ENCODE measurements at places on chromosomes 1 and 21.

DNA sequence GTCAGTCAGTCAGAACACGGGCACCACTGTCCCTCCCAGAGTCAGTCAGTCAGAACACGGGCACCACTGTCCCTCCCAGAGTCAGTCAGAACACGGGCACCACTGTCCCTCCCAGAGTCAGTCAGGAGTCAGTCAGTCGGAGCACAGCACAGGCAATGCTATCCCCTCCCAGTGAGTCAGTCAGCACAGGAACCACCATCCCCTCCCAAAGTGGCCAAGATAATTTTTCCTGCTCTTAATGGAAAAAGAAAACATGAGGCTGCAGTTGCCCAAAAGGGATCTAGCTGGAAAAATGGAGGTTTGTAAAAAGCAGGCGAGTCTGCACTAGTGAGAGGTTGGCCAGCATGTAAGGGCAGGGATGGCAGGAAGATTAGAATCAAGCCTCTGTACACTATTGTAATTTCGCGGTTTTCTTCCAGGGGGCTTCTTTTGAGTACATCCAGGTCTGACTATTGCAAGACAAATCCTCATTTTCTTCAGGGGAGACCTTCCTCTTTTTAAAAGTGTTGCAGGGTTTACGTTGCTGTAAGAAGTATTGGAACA lies 213.8 kb downstream of the SIPA1L2 start:
- DNase-seq = no peak

DNA sequence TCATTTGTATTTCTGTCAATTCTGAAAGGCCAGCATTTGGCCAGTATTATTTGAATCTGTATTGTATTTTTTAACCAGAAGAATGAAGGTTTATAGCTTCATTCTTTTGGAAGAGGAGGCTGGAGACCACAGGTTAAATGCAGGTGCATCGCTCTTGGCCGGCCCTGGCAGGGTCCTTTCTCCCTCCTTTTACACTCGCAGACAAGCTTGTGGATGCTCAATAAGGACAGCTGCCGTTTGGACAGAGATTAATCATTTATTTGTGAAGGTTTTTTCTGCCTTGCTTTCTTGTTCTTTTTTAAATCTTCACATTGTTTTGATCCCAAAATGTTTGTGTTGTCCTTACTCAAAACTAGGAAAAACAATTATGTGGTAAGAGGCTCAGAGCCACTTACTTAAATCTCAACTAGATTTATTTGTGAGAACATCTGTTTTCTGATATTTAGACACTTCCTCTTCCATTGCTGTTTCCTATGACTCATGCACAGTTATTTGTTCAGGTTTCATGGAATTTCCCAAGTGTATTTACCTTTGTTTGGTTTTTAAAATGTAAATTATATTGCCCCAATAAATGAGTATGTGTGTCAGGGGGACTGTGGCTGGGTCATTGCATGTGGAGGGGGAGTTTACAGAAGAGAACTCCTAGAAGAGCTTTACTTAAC lies 46.7 kb upstream of the LAMC2 start:
- DNase-seq = no peak

DNA sequence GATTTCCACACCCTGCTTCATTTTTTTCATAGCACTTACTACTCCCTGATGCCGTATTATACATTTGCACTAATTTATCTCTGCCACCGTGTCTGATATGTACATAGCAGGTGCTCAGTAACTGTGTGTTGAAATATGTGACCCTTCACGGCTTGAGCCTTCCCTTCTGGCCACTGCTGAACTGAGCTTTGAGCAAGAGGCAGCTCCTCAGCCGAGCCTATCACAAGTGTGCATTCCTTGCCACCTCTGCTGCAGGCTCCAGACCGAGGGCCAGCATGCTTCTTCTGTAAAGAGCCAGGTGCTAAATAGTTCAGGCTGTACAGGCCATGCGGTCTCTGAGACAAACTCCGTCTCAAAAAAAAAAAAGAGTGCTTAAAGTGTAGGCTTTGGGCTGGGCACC lies 22.6 kb downstream of the PLEKHM2 start:
- DNase-seq = no peak

DNA sequence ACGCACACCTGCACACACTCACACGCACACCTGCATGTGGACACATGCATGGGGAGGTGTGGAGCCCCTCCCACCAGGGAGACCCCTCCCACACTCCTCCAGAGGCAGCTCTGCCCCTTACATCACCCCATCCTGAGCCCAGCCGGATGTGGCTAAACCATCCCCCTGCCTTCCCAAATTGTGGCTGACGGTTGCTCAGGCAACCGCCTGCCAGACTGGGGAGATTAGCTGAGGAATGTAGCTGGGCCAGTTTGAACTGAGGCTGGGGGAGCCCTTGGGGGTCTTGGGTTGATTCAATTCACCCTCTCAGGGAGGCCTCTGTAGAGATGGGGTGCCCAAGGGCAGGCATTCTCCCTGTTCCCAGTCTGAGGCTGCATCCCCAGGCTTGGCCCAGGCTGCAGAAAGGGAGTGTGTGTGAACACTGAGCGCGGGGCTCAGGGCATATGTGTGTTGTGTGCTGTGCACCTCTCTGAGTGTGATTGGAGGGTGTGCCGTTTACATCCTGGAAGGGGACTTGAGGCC lies 12.9 kb downstream of the PTPRU start:
- no peak for DNase-seq

- DNase-seq = no peak
Measured at GRCh38 chr1:60262701-60263100, 189.1 kb upstream of the C1orf87 start.

DNA sequence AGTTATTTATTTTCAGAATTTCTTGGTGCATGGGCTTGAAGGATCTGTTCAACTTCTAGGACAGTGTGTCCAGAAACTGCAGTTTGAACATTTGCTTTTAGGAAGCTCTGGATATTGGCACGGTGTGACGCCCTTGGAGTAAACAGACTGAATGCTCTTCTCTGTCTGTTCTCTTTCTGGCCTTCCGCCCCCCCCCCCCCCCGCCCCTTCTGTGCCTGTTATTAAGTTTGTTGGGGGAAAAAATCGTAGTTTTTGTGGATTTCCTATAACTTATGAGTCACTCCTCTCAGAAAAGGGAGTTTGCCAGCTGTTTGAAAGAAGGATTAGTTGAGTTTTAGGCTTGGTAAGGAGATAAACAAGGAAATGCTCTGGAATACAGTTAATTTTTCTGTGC lies 1.2 kb downstream of the KCTD3 start:
- no peak for DNase-seq

DNA sequence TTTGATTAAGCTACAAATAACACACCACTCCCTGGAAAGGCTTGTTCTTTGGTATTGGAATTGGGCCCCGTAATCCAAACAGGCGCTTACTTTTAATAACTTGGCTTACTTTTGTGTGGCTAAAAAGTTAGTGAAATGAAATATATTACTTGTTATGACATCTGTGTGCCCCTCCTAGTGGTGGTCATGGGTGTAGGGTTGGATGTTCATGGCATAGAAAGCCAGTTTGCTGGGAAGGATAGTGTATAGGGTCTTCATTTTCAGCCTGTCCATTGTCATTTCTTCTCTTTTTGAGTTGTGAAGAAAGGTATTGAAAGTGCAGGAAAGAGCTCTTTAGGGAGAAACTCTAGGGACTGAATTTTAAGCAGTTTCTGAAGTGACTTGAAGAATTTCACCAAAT lies 5.9 kb downstream of the CDC14A start:
- no peak for DNase-seq
